ELF-1 (cell line): ENCODE measurements at places on chromosomes 2 and 18.

DNA sequence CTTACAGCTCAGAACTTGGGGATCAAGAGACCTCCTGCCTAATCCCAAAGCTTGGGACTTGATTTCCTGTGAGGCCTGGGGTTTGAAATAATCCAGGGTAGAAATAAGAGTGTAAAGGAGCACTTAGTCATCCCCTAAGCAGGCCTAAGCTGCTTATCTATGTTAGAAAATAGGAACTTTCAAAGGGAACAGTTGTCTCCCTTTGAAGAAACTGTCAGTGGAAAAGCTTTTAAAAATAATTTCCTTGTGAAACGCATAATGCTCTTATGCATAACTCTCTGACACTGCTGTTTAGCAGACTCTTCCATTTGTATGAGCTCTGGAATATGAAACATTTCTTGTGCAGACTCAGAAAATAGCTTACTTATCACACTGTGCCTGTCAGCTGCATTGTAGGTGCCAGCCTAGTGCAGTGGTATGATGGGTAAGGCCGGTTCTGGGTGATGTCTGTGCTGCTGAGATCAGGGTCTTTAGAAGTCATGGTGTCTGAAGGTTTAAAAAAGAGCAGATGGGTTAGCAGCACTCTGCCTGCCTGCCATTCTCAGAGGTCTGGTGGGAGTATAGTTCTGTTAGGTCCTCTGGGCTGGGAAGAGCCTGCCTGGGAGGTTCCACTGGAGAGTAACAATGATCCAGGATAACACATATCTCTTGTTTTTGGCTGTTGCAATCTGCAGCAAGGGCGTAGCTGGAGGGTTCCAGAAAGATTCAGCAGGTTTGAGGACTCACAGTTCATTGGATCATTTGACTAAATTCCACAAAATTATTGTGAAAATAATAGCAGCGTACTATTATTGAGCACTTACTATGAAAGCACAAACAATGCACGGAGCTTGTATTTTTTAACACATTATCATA, 283.2 kb upstream of the MEX3C start:
- peak; percentile 34 for DNase-seq

GRCh38 chr2:240411261-240412160, 24.0 kb upstream of the GPC1 start:
- no peak for DNase-seq

DNA sequence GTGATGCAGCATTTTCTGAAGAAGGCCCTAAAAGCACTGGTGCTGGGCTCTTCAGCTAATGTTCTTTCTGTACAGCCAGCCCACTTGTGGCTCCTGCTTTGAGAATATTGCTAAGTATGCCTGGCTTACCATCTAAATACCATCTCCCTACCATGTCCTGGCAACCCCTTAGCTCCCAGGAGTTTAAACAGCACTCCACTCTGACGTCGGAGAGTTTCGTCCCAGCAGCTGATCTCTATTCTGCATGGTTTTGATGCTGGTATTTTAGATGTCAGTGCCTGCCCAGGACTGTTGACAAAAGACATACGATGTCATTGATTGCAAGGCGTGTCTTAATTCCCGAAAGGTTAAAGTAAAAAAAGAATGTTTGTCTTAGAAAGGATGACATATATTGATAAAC, 47.0 kb upstream of the AFF3 start:
- no peak for DNase-seq

DNA sequence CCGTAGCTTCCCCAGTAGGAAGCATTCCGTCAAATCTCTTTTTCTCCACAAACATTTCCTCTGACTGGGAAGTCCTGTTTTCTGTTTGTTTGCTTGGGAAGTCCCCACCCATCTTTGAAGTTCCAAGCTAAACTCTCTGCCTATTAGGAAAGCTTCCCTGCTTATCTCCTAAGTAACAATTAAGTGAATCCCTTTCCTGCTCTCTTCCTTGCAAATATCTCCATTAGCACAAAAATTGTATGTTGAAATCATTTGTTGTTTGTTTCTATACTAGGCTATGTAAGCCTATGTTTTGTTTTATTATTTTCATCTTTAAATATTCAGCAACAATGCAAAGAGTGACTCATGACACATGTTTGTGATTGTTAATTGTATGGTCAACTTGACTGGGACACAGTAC, 812.6 kb upstream of the LRATD1 start:
- peak; percentile 7 for DNase-seq

GRCh38 chr2:20650393-20650876, 463 bp downstream of the HS1BP3 start:
- peak; percentile 42 for DNase-seq

DNA sequence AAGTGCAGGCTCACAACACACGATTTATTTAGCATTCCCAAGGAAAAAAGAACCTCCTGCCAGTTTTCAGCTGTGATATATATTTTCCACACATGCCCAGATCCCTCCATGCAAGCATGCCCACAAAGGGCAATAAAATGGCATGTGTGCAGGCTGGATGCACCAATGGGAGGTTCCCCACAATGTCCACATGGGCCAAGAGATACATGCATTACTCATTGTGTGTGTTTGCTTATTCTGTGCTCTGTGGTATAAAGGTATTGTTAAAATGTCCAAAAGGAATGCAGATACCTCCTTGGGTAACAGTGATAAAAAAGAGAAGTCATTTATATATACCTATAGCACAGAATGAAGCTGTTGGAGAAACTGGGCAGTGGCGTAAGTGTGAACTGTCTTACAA, 207.4 kb downstream of the FHOD3 start:
- DNase-seq = no peak

DNA sequence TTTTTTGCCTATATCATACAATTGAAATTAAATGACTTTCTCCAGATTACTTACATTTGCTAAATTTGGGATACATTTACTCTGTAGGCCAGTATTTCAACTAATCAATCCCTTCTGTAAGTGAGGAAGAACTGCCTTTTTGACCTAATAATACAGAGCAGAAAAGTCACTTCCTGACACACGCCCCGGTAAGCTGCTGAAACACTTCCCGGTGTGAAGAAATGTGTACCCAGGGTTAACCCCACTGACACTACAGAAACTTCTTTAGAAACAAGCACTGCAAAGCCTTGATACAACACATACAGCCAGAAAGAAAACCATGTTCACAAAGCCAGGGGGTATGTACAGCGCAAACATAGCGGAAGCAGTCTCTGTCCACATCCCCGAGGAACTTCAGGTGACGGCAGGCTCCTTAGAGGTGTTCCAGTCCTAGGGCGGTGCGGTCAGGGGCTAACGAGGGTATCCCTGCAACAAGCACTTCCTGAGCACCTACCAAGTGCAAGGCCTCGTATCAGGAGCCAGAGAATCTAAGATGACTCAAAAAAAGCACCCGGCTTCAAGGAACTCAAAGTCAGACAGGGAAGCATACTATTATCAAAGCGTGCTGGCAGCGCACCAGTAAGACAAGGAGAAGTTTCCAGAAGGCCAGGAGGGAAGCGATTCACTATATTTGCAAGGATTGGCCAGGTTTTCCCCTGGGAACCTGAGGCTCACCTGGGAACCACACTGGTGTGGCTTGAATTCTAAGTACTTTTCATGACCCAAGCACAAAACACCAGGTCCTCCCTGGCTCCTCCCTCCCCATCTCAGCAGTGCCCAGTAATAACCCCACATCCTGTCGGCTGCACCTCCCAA, 46.6 kb downstream of the ZNF516 start:
- DNase-seq = no peak

GRCh38 chr2:111537078-111537655, 346.8 kb downstream of the ANAPC1 start:
- no peak for DNase-seq

DNA sequence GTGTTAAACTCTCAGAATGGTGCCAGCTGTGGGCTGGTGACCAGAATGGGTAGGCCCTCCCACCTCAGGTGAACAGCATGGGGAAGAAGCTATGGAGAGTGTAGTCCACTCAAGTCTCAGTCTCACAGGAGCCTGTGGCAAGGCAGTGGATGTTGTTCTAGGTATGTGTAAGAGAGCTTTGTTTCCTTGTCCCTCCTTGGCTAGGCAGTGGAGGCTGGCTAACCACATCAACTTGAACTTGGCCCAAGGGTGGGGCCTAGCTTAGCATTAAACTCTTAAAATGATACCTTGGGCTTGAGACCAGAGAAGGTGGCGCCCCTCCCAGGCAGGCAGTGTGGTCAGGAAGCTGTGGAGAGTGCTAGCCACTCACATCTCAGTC, 53.2 kb upstream of the SLC4A10 start:
- DNase-seq = no peak

DNA sequence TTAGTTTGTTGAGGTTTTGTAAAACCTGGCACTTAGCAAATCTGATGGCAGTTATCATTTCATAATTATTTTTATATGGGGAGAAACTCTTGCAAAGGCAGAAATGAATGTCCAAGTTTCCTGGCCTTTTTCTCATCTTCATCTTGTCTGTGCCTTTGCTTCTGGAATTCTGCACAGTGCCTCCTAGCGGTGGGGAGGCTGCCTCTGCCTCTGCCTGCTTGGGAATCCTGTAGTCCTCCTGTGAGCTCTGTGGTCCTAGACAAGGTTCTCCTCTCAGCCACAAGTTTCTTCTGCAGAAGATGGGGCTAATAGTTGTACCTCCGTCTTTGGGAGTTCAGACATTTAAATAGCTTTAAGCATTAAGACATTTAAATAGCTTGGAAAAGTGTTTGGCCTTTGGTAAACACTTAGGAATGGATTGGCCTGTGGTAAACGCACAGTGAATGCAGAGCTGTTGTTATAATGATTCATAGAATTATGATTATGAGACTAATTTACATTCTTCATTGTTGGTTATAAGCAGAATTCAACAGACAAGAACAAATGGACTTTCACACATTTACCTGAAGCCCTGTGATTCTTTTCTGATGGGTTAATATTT, 101.2 kb downstream of the ZNF236 start:
- DNase-seq = peak; percentile 63

DNA sequence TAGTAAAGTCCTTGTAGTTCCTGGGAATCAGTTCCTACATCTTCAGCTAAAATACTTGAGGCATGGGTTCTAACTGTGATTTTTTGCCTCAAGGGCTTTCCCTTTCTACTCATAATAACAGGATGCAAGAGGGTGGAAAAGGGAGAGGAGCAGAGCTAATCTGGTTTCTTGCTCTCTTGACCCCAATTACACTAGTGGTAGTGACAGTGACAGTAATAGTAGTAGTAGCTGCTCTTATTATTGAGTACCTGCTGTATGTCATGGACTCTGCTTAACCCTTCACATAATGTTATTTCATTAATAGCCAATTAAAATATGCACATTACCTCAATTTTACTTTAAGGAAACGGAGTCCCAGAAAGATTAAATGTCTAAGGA, 214.8 kb upstream of the HNRNPA3 start:
- no peak for DNase-seq

DNA sequence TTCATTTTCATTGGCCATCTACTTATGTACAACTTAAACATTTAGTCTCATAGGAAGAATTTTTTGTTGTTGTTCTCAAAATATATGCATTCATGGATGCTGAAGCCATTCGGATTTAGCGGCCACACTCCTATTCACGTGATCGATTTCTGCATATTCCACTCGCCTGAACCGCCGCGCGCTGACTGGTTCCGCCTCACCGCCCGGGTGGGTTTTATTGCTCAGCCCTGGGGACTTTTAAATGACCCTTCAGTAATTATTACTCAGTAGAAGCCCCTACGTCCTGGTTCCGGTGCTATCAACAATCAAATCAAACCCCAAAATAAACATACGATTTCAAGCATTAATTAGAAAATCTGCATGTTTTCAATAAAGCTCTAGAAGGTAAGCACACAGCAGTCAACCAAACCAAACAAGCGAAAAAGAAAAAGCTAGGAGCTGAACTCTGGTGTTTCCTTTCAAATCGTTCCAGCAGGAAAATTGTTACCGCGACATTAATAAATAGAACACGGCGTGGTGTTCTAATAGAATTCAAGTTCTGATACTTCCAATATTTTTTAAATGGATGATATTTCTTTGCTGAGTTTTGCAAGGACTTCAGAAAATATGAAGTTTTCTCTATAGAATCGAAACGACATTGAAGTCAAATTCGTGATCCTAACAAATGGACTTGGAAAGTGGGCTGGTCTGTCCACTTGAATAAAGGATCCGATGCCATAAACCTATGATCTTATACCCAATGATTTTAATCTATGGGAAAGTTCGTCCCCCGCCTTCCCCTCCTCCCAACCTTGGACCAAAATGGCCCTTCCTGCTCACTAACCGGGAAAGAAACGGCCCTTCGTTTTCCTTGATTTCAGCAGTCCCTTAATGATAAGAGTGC, 9.3 kb downstream of the PAX3 start:
- DNase-seq = no peak

- peak; percentile 55 for DNase-seq
Measured at GRCh38 chr2:48346124-48346536, 183.8 kb upstream of the STON1 start.

GRCh38 chr2:197915548-197916265, 111.3 kb downstream of the PLCL1 start:
- no peak for DNase-seq

DNA sequence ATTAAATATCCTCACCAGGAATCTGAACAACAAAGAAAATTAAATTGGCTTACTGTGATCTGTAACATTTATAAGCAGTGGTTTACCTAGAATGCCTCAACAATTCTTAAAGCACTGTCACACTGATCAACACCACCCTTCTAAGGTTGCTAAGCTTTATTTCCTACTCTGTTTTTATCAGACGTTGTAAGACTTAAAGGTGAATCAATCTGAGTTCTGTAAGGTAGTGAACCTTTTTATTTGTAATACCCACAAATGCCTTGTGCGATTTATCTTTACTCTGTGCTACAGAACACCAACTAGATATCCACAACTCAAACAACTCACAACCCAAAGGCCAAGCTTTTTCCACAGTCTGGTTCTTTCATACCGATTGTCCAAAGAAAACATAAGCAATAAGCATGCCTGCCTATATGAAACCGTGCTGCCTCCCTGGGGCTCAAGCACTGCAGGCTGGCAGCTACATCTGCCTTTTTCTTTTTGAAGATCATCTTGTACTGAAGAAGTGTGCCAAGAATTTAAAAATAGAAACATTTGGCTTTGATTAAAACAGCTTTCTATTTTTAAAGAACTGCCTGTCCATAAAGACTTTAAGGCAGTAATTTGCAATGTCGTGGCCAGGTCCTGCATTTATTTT, 490.7 kb downstream of the NUP35 start:
- DNase-seq = no peak

DNA sequence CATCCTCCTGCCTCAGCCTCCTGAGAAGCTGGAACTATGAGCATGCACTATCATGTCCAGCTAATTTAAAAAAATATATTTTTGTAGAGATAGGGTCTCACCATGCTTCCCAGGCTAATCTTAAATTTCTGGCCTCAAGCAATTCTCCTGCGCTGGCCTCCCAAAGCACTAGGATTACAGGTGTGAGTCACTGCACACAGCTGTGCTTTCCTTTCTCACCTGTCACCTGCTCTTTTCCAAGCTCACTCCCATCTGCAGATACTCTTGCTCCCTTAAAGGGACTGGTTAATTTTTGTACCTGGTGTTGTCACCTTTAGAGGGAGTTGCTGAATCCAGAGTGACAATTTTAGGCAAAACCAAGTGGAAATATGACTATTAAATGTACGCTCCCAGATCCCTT, 178.2 kb downstream of the LOXHD1 start:
- no peak for DNase-seq

GRCh38 chr2:119283873-119284331, 60.3 kb downstream of the STEAP3 start:
- DNase-seq = no peak
